ENCODE measurements at places on chromosomes 3 and 15.

GRCh38 chr3:57078635-57079473, 18.4 kb downstream of the SPATA12 start:
- DNase-seq: peak; percentile 84

- peak; percentile 35 for DNase-seq
Measured at GRCh38 chr3:170296703-170297102, 60.8 kb upstream of the SKIL start.

GRCh38 chr15:90340345-90340744, 11.7 kb upstream of the ZNF774 start:
- DNase-seq: no peak

DNA sequence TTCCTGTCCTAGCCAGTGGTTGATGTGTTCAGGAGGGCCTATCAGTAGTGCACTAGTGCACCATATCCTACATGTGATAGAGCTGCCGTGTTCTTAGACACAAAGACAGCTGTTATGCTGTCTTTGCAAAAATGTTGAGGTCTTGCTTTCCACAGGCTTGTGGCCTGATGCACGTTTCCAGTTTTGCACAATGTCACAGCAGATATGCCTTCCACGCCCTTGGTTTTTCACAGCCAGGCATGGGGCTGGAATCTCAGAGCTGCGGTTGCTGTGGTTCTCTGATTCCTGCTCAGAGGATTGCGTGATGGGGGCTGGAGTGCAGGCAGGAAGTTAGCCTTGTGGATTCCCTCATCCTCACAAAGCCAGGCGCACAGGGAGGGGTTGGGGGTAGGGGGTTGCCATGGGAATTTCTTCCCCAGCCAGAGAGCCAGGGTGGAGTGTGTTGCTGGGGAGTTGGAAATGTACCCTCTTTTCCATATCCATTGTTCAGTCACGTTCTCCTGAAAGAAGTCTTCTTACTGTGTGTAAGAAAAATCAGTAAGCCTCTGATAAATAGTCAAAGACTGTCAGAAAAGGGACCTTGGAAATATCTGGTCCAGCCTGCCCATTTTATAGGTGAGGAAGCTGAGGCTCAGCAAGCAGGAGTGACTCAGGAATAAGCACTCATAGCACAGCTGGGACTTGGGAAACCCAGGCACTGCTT, 79.4 kb downstream of the SMAD3 start:
- no peak for DNase-seq

GRCh38 chr3:186511245-186511644, 32.9 kb downstream of the CRYGS start:
- DNase-seq: peak; percentile 57

DNA sequence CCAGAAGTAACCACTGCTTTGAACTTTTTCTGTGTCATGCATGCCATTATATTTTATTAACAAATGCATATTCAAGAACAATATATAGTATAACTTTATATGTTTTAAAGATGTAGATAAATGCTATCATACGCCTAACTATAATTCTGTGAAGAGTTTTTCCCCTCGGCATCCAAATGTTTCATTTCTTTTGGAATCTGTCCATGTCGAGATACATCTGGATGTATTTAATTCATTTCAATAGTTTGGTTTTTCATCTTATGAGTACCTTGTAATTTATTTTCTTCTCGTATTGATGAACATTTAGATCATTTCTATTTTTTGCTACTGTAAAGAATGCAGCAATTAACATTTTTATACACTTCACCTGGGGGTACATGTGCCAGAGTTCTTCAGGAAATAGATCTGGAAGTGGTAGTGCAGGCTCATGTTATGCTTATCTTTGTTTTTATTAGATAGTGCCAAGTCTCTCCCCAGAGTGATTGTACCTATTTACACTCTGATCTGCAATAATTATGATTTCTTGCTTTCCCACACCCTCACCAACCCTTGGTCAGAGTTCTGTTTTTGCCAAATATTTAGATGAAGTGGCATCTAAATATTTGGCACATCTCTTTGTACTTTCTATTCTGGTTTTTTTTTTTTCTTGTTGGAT, 29.7 kb downstream of the USP13 start:
- DNase-seq: no peak

DNA sequence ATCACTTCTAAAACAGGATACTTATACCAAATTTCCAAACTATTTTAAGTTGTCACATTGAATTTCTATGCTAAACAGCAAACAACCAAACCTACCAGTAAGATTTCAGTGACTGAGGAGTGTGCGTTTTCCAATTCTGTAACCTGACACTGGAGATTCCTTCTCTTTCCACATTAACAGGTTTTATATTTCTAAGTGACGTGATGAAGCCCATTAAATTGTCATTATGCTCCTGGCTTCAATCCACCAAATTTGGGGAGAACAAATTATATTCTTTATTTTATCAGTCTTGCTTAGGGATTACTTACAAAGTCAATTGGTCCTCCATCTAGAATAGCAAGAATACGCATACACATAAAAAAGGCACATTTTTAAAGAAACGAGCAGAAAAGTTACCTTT, 764.8 kb upstream of the NR2F2 start:
- no peak for DNase-seq

DNA sequence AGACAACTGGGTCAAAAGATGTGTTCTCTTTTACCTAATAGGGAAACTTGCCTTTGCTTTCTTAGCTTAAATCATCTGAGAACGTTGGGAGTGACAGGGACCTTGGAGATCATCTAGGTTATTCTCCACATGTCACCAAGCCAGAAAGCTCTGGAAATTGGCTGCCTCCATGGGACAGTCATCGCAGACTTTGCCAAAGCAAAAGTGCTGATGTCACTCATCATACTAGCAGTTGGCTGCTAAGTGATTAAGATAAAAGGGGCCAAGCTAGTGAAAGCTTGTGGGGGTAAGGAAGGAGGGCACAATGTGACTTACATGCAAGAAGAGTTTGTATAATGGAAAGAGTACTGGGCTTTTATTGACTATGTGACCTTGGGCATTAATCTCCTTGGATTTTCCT, 198.0 kb upstream of the PFN2 start:
- no peak for DNase-seq

GRCh38 chr3:178117641-178118040, 418.6 kb upstream of the KCNMB2 start:
- no peak for DNase-seq

GRCh38 chr15:82301296-82302016, 38.8 kb downstream of the SAXO2 start:
- DNase-seq: no peak

DNA sequence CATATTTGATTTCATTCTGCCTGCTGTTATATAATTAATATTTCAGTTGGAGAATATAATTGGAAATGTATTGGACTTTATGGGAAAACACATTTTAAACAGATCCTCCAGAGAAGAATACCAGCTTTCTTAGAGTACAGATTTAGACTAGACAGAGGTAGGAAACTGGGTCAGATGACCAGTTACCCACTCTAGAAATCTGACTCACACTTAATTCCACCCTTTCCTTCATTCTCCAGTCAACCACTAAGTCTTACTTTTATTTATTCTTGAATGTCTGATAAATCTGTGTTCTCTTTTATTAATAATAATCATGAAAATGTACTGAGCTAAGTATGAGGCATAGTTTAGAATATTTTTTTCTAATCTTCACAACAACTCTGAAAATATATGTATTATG, 110.7 kb downstream of the LRRC49 start:
- no peak for DNase-seq

DNA sequence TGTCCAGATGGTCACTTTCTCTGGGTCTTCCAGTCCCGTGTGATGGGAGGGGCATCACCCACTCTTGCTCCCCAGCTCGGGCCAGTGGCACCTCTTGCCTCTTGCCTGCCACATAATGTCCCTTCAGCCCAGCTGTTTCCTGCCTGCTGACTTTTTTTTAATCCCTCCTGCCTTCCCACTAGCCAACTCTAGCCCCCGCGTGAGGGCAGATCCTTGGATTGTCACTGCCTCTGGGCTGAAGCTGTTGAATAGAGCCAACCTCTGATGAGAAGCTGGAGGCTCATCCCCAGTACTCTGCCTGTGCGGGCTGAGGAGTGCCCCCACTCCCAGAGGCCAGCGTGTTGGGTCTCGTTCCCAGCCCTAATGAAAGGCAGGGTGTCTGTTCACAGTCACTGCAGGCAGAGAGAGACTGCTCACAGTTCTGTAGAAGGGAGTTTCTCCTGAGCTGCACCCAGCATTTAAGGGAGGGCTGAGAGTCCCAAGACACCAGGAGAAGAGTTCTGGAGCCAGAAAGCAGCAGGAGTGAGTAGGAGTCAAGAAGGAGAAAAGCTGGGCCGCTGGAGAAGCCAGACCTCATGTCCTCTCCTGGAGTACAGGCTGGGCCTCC, 30.1 kb upstream of the TIMP4 start:
- no peak for DNase-seq

DNA sequence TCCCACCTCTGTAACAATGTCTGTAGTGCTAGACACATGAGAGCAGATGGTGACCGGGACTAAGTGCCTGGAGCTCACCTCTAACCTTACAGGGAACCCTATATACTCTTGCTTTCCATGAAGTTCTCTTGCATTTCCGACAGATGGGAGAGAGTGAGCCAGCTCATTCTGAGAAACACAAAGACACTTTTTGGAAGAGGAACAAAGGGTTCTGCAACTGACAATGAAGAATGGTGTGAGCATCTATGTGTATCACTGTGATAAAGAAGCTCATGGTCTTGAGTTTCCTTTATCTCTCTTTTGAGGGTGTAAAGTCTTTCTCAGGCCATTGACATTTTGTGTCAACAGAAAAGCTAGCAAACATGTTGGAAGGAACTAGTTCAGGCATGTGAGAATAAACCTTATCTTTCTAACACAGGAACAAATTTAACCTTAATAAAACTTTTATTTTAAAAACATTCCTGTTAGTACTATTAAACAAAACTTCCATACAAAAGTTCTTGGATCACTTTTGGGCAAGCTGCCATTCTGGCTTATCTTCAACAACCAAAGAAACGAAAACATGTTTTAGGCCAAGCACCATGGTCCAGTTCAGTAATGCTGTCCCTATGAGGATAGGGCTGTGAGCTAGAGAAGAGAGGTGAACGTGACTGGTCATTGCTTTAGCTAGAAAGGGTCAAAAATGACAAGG, 142.7 kb downstream of the THRB start:
- DNase-seq: no peak

GRCh38 chr3:23254835-23255234, 51.7 kb downstream of the UBE2E2 start:
- no peak for DNase-seq

- no peak for DNase-seq
Measured at GRCh38 chr3:194740859-194741491, 55.3 kb downstream of the FAM43A start.

DNA sequence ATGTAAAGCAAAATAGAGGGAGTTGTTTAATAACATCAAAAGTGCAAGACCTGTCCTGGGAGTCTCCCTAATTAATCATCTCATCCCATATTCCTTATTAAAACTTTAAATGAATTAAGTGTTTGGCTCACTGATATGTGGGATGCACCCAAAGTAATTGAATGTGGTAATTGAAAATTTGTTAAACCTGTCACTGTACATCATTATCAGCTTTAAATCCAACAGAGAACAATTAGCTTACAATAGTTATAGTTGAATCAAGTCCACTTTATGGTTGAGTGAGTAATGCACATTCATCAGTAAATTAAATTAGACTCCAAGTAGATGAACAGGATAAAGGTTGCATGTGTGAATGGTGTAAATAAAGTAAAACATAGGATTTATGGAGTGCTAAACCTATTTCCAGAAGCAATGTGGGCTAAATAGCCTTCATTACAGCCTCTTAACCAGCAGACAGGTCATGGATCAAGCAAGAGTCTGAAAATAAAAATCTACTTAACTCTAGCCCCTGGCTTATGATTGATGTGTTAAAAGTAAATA, 608.2 kb upstream of the CCDC54 start:
- no peak for DNase-seq

DNA sequence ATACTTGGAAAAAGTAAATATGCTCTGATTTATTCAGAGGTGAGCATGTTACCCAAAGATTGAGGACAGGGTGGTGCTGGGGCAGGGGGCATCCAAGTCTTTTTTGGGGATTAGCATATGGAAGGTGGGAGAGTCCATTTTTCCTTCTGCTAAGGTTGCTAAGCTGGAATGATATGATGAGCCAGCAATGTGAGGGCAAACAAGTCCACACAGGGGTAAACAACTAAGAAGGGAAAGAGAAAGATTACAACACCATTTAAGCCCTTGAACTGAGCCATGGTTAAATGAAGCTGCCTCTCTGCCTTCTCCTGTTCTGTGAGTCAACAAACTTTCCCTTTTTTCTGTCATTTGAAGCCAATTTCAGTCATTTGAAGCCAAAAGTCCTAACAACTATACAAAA, 89.0 kb downstream of the RPL22L1 start:
- DNase-seq: no peak

DNA sequence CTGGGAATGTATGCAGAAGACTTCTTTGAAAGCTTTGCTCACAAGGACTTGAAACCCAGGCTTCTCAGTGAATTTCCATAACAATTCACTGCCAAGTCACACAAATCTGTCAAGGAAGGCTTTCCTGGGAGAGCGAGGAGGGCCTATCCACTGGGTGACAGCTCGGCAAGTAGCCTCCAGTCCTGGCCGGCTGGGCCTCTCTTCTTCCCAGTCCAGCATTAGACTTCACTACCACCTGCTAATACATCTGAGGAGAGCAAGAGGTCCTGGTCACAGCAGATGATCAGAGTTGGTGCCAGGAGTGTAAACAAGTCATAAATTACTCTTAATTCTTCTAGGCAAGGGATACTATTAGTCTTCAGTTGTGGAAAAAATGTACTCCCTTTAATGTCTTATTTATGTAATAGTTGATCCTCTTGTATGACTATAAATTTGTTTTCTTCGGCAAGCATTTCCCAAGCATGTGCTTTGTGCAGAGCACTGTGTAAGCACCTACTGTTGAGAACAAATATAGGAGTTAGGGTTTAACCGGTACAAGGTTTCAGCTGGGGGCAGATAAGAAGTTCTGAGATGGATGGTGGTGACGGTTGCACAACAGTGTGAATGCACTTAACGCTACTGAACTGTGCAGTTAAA, 162.9 kb downstream of the VGLL4 start:
- no peak for DNase-seq

DNA sequence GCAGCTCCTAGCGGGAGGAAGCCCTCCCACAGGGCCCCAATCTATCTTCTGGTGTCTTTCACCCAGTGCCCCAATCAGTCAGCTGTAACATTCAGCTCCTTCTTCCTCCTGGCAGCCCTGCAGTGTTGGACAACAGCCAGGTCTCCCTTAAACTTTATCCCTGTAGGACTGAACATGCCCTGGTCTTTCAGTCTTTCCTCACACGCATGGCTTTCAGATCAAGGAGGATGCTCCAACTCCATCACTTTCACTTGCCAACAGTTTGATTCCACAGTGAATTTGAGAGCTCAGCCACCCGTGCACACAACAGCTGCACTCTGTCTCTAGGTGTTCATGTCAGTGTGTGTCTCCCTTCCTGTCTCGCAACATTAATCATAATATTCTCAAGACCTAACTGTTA, 28.5 kb upstream of the LRRC34 start:
- no peak for DNase-seq

DNA sequence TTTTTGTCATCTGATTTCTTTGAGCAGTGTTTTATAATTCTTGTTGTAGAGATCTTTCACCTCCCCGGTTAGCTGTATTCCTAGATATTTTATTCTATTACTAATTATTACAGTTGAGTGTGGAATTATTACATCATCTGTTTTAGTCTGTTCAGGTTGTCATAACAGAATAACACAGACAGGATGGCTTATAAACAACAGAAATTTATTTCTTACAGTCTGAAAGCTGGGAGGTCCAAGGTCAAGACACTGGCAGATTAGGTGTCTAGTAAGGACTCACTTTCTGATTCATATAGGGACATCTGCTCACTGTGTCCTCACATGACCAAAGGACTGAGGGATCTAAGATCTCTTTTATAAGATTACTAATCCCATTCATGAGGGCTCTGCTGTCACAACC, 121.3 kb upstream of the THBS1 start:
- DNase-seq: no peak

Data from GM13976 (cell line).